ENCODE measurements at places on chromosomes 12 and 14.

- peak; percentile 31 for DNase-seq
Measured at GRCh38 chr12:106919910-106920544, 35.7 kb upstream of the TMEM263 start.

DNA sequence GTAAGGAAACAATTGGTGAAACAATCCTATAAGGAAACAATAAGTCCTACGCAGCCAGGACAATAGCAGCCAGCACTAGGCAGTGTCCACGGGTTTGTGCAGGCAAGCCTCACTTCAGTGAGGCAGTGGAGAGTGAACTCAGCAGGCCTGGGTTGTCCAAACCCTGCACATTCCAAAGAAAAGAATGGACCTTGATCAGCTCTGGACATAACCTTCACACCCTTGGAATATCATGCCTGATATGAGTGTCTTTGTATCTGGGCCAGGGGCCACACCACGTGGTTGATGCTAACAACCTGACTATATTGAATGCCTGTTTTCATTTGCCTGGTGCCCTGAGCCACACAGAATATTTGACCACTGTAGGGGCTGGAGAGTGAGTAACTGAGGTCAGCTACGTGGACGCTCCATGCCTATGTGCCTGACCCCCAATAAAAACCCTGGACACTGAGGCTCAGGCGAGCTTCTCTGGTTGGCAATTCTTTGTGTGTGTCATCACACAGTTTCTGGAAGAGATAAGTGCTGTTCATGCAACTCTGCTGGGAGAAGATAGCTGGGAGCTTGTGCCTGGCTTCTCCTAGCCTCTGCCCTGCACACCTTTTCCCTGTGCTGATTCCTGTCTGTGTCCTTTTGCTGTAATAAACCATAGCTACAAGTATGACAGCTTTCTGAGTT, 81.4 kb upstream of the NCOR2 start:
- no peak for DNase-seq

- no peak for DNase-seq
Measured at GRCh38 chr12:67025543-67026114, 243.5 kb upstream of the CAND1 start.

- no peak for DNase-seq
Measured at GRCh38 chr12:10136637-10137205, 6.7 kb upstream of the CLEC7A start.

DNA sequence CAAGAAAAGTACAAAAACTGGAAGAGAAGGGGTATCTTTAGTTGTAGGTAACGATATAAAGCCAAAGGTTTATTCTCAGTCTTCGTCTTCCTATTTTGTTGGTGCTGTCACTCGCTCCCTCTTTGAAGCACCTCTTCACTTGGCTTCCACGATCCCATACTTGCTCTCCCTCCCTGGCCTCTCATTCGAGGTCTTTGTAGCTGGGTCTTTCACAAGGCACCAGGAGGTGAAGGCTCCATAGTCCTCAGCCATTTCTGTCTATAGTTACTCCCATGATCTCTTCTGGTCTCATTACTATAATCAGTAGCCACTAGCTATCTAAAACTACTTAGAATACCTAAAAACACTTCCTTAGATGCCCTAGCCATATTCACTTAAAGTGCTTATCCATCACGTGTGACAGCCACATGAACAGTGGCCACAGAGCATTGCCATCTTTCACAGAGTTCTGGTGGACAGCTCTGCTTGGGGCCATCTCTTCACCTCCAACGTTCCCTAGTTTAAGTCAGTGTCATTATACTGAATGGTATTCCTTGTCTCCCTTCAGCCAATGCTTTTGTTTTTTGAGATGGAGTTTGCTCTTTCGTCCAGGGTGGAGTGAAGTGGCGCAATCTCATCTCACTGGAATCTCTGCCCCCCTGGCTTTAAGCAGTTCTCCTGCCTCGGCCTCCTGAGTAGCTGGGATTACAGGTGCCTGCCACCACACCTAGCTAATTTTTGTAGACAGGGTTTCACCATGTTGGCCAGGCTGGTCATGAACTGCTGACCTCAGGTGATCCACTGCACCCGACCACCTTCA, 57.1 kb downstream of the ATP2A2 start:
- DNase-seq: no peak

Measured in inflammatory macrophage treated with lipopolysaccharide for 1 hour (primary cell).